Esophagus squamous epithelium (tissue), 5 donors: ENCODE measurements at places on chromosomes 4 and X.

DNA sequence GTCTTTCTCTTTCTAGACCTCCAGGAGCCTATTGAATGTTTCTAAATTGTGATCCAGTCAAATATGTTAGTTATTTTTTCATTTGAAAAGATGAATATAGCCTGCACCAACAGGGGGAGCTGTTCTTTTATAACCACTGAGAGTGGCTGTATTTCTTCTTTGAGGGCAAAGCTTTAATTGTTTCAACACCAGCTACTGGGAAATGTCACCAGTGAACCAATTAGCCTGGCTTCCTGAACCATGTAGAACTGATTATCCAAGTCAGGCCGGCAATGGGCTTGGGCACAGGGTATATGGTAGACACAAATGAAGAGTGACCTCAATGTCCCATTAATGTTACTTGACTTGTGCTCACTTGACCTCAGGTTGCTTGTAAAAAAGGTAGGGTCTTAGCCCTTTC lies 4.8 kb upstream of the DAPP1 start:
- DNase-seq: no peak

DNA sequence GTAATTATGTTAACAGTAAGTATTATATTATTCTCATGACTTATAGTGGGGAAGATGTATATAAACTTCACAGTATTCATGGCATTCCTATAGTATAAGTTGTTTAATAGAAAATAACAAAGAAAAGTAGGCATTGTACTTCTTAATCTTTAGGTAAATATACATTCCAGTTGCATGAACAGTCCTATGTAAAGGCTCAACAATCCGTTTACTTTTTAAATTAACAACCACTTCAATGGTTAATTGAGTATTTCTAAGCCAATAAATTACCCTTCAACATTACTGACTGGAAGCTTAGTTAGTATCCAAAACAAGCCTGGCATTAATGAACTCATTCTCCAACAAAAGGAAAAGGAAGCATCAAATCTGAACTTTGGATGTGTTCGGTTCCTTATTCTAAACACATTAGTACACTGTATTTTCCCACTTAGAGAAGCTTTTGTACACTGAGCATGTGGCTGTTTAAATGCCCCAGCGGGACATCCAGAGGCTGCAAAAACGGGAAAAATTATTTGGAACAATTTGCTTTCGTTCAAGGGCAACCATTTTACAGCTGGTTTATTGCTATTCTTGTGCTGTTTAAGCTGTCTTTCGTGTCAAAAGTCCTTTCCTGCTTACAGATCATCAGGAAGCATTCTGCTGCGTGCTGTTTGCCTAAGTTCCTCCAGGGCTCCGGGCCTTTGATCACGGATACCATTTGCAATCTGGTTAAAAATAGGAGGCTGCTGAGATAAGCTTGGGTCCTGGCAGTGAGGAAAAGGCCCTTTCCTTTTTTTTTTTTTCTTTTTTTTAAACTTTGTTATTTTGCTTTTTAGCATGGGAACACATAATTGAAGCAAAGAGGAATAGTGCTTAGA lies 460.3 kb downstream of the SPRY1 start:
- DNase-seq: no peak

DNA sequence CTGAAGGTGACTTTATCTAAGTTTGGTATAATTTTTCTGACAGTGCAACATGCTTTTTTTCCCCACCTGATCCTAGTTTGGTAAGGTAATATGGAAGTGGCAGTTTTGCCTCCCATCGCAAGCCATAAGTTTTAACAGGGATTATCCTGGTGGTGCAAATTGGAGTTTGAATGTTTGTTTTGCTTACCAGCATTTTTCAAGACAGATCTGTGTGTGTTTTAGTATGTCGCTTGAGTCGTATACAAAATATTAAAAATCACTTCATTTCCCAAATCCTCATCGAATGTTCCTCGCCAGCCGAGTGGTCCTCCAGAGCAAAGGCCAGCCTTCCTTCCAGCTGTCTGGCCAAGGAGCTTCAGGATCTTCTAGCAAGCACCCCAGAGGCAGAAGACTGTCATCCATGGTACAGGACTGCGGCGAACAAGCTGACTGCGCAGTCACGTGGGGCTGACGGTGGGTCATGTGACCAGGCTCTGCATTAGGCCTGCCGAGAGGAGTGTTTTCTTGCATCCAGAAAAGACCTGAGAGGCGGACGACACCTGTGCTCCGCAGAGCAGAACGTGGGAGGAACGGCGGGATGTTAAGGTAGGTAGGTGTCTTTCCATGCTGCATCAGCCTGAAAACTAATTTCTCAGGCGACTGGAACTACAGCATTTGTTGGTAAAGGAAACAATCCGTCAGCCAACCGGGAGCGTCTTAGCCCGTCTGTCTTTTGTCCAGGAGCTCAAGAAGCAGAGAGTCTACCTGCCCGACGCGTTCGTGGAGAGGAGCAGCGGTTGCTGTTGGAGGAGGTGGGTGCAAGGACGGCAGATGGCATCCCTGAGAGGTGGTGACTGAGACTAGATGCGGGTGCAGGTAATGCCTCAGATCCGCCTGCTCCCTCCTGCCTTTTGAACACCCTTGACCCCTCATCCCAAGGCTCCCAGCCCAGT lies at the start of gene GPRASP3:
Gene GPRASP3, plus strand, starts transcription at position 507 of the 932 bp plus-strand sequence. CDS start 28,253 bp downstream, outside the sequence.
- no peak for DNase-seq

GRCh38 chr4:40524366-40525041 lies 105.2 kb downstream of the RBM47 start:
- no peak for DNase-seq

DNA sequence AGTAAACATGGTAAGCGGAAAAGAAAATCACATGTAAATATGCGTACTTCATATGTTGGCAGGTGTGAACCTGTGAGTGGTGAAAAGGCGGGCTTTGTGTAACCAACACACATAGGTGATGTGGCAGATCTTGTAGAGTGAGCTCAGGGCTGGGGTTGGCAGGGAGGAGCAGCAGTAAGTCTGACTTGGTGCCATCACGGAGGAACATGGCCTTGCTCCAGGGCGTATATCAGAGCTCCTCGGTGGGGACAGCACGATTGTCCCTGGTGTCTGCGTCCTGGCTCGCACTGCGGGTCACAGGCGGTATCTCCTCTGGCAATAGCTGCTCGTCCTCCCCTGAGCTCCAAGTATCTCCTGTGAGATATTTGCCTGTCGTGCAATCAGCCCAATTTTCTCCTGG lies 733.6 kb downstream of the TRIML1 start:
- DNase-seq: no peak

GRCh38 chr4:171644430-171645057 lies 168.7 kb upstream of the GALNTL6 start:
- DNase-seq: no peak

DNA sequence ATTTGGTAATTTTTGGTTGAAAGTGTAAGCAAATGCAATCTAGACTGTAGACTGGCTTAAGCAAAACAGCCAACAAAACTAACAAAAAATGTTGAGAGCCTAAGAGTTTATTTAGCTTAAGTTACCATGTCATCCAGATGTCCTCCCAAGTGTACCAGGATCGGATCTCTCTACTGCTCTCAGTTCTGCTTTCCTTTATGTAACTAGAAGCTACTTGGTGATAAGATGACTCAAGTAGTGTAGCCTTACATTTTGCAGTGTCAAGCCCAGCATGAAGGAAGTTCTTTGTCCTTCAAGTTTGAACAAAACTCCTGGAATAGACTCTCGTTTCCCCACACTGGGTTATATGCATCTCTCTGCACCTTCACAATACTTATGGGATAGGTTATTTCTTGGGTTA lies 1500.0 kb downstream of the STIM2 start:
- DNase-seq: no peak

- DNase-seq: no peak
Observed at GRCh38 chr4:140020457-140021361, 133.3 kb downstream of the MAML3 start.

DNA sequence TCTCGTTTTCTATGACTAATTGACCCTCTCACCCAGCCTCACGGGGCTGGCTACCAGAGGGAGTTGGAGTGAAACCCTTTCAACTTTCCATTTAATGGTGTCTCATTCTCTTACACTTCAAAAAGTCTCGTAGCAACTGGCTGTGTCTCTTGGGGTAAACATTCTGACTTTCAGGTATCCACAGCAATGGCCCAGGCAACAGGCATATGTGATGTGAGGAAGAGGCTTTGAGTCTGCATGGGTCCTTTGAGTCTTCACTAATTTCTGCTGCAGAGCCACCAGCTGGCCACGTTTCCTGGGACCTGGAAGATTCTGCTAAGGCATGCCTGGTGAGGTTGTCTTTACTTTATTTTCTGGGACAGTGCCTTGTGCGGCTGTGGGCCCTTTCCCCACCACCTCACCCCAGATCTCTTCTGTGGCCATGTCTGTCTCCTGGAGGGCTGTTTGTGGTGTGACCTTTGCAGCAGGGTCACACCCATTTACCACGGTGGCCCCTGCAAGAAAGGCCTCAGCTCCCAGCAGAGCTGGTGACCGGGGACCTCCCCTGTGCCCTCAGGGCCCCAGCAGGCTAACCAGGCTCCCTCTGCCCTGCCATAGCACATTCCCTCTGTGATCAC lies 112.5 kb upstream of the FRG1 start:
- DNase-seq: no peak

- no peak for DNase-seq
Observed at GRCh38 chr4:40613456-40613855, 16.2 kb downstream of the RBM47 start.

- DNase-seq: no peak
Observed at GRCh38 chr4:123603165-123603564, 206.6 kb downstream of the SPRY1 start.

GRCh38 chrX:15301924-15302323 lies 13.5 kb downstream of the ASB11 start:
- no peak for DNase-seq

DNA sequence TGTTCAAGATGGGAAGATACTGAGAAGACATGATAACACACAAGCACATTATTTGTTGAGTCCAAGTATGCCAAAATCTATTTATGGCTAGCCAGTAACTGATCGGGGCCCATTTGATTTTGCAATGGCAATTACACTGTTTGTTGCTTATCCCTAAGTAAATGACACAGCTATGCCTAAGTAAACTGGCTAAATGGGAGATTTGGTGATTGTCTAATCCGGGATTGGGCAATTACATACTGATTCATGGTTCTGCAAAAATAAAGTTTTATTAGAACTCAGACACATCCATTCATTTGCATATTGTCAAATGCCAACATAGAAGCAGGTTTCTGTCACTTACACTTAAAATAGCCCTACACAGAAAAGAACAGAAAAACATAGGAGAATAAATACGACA lies 140.2 kb upstream of the TBL1X start:
- DNase-seq: no peak

- no peak for DNase-seq
Observed at GRCh38 chr4:165522050-165522449, 143.2 kb downstream of the CPE start.

DNA sequence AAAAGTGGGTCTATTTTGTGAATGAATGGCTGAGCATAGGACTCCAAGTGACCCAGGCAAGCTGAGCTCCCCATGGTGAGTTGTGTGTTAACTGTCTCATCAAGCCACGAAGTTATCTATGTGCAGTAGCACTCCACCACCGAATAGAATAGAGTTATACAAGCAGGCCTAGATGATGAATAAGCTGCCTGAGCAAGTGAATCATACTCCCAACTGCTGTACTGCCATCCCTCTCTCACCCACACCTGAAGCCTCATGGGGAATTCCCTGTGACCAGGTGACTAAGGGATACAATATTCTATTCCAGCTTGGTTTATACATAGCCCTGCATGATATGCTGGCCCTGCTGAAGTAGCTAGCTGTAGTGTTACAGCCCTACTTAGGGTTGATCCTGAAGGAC lies 38.7 kb downstream of the KDM5C start:
- DNase-seq: no peak

DNA sequence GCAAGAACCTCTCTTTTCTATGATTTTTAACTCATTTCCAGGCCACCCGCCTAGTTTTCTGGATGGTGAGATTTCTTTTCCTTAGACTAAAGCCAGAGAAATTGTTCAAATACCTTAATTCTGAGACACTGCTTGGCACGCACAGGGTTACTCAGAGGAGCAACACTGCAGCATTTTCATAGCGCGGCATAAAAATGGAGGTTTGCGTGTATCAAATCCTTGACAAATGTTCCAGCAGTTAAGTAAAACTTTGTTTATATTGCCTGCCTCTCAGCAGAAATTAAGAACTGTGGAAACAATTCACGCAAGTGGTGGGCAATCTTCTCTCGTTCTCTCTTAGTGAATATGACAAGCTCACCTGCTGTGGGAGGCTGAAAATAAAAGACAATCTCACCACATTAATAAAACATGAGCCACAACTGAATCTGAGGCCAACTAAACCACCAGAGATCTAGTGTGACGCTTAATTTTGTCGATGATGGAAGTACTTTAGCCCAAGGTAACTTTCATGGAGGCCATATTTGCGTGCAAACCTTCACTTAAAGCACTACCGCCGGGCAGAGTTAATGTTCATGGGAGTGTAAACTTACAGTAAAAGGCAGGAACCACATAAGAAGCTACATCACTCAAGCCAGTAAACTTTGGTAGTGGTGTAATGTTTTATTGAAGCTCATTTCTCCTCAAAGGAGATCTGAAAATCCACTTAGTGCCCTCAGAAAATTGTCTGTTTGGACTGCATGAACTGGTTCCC lies 894.8 kb upstream of the EPHA5 start:
- no peak for DNase-seq

- no peak for DNase-seq
Observed at GRCh38 chr4:183659872-183660242, 764 bp downstream of the TRAPPC11 start.

DNA sequence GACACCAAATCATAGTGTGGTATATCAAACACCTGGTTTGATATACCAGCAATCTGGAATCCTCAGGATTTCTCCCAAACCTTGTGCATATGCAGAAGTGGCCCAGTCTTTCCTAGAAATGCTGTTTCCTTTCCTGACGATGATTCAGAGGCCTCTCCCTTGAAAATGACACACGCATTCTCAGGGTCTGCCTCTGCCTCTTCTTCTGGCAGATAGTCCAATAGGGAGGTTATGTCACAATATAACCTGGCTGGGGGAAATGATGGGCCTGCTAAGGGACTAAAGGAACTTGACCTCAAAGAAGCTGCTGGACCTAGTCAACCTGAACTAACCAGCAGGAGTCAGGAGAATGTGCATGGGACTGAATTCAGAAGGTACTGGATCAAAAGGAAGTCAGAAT lies 435.2 kb downstream of the IDS start:
- no peak for DNase-seq

GRCh38 chr4:77856152-77856551 lies 6.5 kb upstream of the MRPL1 start:
- DNase-seq: no peak

- no peak for DNase-seq
Observed at GRCh38 chrX:119132961-119133360, 5.3 kb upstream of the KIAA1210 start.

- no peak for DNase-seq
Observed at GRCh38 chr4:2732526-2732925, 23.6 kb downstream of the TNIP2 start.

GRCh38 chr4:123870216-123870876 lies 473.8 kb downstream of the SPRY1 start:
- no peak for DNase-seq

DNA sequence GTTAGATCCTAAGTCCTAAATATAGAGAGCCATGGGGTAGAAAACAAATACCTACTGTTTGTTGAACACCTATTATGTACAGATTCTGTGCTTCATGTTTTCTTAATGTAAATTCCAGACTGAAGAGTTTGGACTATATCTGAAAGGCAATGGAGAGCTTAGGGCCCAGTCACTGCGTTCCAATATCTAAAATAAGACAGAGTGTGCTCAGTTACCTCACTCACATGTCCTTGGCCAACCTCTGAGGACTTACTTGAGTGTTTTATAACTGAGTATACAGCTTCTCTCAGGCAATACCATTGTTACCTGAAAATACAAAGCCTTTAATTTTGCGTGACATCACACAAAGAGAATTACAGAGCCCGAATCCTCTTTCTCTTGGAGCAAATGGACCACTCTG lies 53.2 kb downstream of the GRIA3 start:
- no peak for DNase-seq
